Activated T-helper 1 cell treated with anti-CD3 and anti-CD28 coated beads, Interleukin-12 subunit alpha, Interleukin-12 subunit beta, Interleukin-2, Interleukin-4 antibody, amounts not matched to agents 30 ng/mL and 10 ng/mL and 1 ng/mL, durations not matched to agents 14 hours and 24 hours and 36 hours (primary cell): ENCODE measurements at places on chromosomes 7 and 10.

DNA sequence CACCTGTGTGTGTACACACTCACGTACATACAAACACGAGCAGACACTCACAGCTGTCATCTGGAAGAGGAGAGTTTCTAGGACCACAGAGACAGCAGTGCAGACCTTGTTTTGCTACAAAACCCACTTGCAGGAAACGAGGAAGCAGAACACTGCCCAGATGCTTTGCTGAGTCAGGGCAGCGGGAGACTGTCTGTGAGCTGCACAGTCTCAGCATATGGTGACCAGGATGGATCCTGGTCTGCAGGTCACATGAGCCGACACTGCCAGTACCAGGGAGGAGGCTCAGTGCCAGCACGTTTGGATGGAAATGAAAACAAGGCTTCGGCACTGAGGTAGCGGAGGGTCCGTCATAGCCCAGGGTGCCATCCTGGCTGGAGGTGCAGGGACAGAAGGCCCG, 117.6 kb upstream of the DPP6 start:
- no peak for DNase-seq

- DNase-seq: no peak
Observed at GRCh38 chr7:122299624-122300210, 4.8 kb downstream of the FEZF1 start.

- peak; percentile 72 for DNase-seq
Observed at GRCh38 chr7:92809760-92810573, 26.4 kb downstream of the CDK6 start.

GRCh38 chr10:85575441-85575840, 791.2 kb downstream of the GRID1 start:
- DNase-seq: no peak

DNA sequence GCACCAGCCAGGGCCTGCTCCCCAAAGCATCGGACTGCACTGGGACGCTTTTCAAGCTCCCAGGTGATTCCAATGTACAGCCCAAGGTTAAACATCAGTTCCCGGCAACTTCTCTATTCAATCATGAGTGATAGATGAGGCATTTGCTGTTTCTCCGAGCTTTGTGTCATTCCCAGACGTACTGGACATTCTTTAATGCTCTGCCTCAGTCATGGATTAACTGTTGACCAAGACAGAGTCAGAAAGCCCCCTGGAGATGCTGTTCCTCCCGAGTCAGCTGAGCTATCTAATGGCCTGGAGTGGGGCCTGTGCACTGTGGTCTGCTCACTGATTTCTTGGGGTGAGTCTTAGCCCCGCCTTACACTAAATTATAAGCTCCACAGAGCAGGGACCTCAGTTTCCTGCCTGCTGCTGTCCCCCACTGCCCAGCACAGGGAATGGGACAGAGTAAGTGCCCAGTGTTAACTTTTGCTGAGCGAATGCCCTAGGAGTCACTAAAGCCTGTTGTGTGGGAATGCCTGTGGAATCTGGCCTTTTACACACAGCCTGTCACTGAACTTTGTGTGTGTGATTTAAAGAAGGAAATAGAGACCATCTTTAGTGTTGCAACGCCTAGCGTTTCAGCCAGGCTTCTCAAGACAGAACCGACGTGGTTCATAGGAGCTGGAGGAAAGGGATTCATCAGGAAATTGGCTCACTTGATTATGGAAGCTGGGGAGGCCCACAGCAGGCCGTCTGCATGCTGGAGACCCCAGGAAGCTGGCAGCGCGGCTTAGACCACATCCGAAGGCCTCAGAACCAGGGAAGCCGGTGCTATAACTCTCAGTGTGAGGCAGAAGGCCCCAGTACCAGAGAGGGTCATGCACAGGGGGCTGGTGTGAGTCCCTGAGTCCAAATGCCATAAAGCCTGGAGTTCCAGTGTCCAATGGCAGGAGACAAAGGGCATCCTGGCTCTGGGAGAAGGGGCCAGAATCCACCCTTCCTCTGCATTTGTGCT, 29.3 kb upstream of the RNF32 start:
- no peak for DNase-seq

- DNase-seq: no peak
Observed at GRCh38 chr7:134126146-134126545, 994 bp upstream of the LRGUK start.

- DNase-seq: no peak
Observed at GRCh38 chr10:785089-785860, 95.8 kb upstream of the DIP2C start.

GRCh38 chr10:89147256-89147655, 59.9 kb downstream of the CH25H start:
- DNase-seq: no peak

GRCh38 chr10:29473087-29473356, 161.7 kb downstream of the SVIL start:
- DNase-seq: no peak

- no peak for DNase-seq
Observed at GRCh38 chr7:20896996-20897395, 110.3 kb upstream of the SP8 start.

DNA sequence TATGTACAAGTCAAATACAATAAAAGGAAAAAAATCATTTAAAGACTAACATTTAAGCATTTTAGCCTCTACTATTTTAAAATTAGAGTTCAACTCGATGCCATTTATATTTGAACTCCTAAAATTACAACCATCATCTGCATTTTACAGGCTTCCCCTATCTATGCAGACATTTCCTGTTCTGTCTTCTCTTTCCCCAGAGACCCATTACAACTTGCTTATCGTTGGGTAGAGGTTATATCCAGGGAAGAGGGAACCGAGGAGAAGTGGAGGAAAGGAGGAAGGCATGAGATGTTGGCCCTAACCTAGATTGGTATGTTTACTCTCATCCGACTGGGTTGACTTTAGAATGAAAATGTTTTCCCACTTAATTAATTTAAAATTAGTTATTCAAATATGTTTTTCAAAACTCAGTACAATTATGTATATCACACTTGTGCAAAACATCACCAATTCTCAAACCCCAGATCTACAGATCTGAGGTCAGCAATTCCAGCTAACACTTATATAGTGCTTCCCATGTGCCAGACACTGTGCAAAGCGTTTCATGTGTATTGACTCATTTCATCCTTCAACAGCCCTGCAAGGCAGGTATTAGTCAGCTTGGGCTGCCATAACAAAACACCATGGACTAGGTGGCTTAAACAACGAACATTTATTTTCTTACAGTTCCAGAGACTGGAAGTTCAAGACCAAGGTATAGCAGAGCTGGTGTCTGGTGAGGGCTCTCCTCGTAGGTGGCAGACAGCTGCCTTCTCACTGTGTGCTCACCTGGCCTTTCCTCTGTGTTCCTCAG, 27.3 kb upstream of the HERPUD2 start:
- no peak for DNase-seq

- DNase-seq: no peak
Observed at GRCh38 chr10:6619660-6620059, 39.6 kb upstream of the PRKCQ start.

GRCh38 chr7:72281308-72281707, 130.8 kb downstream of the CALN1 start:
- DNase-seq: no peak

- DNase-seq: no peak
Observed at GRCh38 chr7:127683776-127684681, 32.0 kb downstream of the SND1 start.

DNA sequence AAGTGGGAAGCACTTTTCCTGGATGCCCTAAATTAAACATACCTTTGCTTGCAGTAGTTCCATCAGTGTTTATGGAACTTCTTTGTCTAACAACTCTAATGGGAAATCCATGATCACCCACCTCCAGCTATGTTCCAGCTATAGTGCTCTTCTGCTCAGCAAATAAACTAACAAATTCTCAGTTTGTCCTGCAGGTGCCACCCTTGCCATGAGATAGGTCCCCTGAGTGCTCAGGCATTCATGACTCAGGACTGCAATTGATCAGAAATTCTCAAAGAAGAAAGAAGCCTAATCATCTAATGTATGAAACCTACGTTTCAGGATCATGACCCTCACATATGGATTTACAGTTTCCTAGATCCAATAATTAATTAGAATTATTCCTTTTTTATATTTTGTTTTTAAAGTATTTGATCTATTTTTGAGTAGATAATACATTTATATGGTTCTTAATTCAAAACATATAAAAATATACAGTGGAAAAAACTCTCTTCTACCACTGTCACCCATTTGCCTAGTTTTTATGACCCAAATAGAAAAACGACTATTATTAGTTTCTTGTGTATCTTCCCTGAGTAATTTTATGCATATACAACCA, 48.7 kb upstream of the DYNC1I1 start:
- DNase-seq: no peak

DNA sequence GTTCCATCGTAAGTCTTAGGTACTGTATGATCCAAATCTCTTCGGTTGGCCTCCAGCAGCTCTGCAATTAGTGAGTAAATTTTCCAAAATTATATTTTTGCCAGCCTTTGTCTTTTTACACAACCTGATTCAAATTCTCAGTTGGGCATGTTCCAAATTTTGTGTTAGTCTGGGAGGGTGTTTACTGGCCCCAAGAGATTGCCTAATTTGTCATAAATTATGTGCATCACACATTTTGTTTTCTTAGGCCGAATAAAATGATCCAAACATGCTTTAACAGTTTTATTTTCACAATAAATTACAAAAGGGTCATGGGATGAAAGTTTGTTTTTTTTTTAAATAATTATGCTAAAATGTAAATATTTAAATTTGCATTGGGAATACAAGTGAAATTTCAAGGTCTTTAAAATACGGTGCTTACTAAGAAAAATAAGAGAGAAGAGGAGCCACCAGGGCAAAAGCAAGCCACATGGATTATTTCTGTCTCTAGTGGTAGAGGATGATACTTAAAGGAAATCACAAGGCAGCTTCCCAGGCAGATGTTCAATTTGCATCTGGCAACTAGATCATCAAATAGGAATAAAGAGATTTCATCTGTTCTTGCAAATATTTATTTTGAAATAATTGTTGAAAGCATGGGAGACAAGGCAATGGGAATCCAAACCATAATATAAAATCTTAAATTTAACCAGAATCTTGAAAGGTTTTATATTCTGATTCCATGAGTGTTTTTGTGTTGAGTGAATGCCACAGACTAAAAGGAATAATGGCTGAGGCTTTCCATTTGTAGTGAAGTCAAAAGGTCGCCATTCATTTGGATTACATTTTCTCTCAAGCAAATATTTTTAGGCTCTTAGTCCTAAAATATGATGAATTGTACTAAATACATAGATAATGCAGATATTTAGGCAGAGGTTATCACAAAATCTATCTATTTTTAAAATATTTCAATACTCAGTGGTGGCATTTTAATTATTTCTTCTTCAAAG, 111.1 kb downstream of the MDFIC start:
- DNase-seq: no peak

DNA sequence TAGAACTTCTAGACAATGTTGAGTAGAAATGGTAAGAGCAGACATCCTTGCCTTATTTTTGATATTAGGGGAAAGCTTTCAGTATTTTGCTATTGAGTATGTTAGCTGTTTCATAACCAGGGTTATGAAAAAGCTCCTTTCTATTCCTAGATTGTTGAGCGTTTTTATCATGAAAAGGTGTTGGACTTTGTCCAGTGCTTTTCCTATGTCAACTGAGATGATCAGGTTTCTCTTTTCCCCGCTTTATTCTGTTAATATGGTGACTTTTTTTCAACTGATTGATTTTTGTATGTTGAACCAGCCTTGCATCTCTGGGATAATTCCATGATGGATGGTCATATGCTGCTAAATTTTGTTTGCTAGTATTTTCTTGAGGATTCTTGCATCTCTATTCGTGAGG, 58.5 kb downstream of the LCOR start:
- DNase-seq: no peak

GRCh38 chr10:110843031-110843430, 28.7 kb upstream of the PDCD4 start:
- DNase-seq: peak; percentile 66

DNA sequence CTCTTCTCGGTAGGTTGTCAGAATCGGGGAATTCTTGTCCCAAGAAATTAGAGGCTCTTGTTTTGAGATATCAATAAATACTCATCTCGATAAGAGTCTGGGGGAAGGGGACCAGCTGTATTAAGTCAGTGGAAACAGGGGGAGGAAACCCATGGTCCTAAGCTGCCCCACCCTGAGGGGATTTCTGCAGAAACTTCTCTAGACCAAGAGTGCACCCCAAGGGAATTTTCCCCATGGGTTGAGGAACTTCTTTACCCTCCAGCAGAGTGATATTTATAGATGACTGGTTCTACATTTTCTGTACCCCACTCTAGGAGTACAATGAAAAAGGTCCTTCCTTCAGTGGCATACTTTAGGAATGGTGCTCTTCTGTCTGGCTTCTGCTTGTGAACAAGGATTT, 627.2 kb downstream of the KCNMA1 start:
- no peak for DNase-seq

DNA sequence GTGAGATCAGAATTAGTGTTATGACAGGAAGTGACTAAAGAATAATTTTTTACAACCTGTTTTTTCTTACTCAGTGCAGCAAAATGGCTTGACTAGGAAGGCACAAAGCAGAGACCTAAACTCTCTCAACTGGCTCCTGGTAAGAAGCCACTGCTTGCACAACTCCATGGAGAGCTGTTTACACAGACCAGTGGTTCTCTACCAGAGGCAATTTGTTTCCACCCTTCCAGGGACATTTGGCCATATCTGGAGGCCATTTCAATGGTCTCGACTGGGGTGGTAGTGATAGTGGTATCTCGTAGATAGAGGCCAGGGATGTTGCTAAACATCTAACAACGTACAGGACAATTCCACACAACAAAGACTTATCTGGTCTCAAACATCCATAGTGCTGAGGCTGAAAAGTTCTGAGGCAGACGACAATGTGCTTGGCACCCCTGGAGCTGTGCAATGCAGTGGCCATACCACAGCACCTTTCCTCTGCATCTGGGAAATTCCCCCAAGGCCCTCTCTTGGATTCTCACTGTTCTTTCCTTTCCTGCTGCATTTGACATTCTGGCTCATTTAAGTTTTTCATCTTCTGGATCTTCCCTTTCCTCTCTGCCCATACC, 105.4 kb upstream of the LAMB4 start:
- DNase-seq: no peak

- no peak for DNase-seq
Observed at GRCh38 chr7:47378728-47379395, 203.0 kb downstream of the TNS3 start.

DNA sequence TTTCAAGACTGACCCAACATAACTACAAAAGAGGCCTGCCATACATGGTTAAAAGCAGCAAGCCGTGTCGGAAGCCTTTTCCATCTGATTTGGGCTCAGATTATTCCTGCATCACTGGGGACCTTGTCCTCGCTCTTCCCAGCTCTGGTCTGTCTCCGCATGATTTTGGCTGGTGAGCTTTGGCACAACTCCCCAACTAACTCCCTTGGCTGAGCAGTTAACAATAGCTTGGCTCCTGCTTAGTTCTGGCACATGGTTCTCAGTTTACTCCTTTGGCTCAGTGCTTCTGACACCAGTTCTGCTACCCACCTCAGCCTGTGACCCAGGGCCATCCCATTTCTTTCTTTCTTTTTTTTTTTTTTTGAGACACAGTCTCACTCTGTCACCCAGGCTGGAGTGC, 17.0 kb downstream of the AGK start:
- DNase-seq: no peak

GRCh38 chr7:83876593-83876992, 227.7 kb upstream of the SEMA3E start:
- no peak for DNase-seq
